Hematopoietic multipotent progenitor cell treated with erythropoietin and hydrocortisone succinate and interleukin-3 and kit ligand, for 4 days (in vitro differentiated cells): ENCODE measurements at places on chromosomes 12 and 14.

- DNase-seq = no peak
These were observed 52.2 kb upstream of the TRHDE start for GRCh38 chr12:72219937-72220336.

GRCh38 chr12:70590549-70591226 is 46.5 kb downstream of the PTPRB start:
- peak; percentile 13 for DNase-seq

- peak; percentile 67 for DNase-seq
These were observed 36.8 kb upstream of the SPTSSA start for GRCh38 chr14:34498684-34499412.

- no peak for DNase-seq
These were observed 13.7 kb downstream of the FGD6 start for GRCh38 chr12:95203487-95204030.

- no peak for DNase-seq
These were observed 121.8 kb downstream of the TBC1D30 start for GRCh38 chr12:64946132-64946829.

GRCh38 chr12:124188561-124189405 is 106.1 kb upstream of the RFLNA start:
- DNase-seq = no peak

DNA sequence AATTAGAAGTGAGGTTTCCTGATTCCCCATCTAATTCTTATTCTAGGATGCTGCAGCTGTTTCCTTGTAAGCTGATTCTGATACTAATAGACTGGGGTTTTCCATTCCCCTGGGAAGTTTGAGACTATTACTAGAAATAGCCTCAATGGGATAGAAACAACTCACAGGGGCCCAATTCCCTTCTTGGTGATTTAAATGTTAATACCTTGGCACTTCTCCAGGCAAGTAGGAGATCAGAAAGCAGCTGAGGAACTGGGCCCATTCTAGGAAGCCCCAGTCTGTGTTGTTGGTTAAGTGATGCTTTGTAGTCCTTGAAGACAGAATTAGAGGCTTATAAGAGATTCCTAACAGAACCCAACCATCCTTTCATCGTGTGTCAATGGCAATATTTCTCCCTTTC is 407.0 kb upstream of the SEL1L start:
- DNase-seq = no peak

DNA sequence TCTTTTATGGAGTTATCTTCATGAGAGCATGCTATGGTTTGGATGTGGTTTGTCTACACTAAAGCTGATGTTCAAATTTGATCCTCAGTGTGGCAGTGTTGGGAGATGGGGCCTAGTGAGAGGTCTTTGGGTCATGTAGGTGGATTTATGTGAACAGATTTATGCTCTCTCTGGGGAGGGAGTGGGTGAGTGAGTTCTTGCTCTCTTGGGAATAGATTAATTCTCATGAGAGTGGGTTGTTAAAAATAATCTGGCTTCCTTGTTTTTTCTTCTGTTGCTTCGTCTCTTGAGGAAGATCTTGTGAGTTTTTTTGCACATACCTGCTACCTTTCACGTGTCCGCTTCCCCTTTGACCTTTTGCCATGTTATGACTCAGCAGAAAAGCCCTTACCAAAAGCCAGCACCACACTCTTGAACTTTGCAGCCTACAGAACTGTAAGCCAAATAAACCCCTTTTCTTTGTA is 20.5 kb downstream of the DERA start:
- peak; percentile 29 for DNase-seq

- DNase-seq = no peak
These were observed 160.8 kb downstream of the GXYLT1 start for GRCh38 chr12:41983856-41984255.

DNA sequence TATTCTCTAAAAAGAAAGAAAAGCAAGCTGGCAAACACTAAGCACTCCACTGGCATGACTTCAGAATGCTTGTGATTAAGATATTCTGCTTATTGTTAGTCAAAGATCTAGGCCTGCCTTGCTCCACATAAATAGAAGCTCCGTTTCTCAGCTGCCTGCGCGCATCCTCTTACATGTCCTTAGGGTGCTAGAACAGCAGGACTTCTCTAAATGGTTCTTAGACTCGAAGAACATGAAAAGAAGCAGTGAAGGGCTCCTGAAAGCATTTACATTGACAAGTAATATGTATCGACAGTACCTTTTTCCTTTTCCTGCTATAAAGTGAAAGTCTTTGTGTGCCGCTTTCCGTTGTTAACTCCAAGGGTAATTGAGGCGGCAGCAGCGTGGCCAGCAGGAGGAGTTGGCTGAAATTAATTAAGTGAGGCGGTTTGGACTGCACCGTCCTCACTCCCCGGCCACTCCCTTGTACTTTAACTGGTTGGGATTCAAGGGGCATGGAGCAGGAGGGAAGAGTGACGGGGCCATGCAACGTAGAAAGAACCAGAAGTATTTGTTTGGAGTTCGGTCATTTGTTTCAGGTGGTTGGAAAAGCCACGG is 34.2 kb upstream of the OTX2 start:
- peak; percentile 0 for DNase-seq

GRCh38 chr12:60059180-60059579 is 463.4 kb downstream of the SLC16A7 start:
- no peak for DNase-seq

DNA sequence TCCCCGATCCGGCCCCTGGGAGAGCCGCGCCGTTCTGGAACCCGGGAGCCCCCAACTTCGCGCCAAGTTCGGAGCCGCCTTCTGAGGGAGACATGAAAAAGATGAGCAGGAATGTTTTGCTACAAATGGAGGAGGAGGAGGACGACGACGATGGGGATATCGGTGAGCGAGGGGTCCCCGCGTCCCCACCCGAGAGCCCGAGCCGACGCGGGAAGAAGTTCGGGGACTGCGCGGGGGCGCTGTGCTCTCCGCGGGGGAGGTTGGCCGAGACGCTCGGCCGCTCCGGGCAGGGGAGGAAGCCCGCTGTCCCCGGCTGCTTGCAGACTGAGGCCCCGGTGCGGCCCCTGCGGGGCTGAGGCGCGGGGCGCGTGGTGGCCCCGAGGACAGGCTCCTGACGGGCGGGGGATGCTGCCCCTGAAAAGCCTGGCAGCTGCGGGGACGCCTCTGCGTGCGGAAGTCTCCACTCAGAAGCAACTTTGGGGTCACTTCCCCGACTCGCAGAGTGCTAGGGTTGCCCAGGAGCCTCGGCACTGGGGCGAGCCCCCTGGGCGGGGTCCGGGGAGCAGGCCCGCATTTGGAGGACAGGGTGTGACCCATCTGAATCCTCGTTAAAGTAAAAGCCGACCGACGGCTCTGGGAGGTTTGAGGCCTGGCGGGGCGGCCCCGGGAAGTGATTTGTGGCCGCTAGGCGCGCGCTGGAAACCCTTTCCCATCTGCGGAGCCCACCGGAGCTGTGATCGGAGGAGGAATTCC is 511 bp downstream of the ANO6 start:
- peak; percentile 72 for DNase-seq

- DNase-seq = no peak
These were observed 31.6 kb downstream of the MOAP1 start for GRCh38 chr14:93153121-93153520.

GRCh38 chr14:89955022-89955744 is 544 bp upstream of the TDP1 start:
- DNase-seq = no peak

DNA sequence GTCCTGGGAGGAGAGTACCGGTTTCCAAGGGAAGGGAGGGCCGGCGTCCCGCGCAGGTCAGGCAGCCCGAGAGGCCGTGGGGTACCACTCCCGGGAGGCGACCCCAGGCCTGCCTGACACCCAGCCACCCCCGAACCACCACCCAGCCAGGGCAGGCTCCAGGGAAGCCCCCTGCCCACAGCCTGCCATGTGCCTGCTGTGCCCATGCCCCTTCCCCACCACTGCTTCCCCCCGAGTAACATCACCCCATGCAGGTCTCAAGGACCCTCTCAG is 2.3 kb downstream of the NUDT14 start:
- no peak for DNase-seq

DNA sequence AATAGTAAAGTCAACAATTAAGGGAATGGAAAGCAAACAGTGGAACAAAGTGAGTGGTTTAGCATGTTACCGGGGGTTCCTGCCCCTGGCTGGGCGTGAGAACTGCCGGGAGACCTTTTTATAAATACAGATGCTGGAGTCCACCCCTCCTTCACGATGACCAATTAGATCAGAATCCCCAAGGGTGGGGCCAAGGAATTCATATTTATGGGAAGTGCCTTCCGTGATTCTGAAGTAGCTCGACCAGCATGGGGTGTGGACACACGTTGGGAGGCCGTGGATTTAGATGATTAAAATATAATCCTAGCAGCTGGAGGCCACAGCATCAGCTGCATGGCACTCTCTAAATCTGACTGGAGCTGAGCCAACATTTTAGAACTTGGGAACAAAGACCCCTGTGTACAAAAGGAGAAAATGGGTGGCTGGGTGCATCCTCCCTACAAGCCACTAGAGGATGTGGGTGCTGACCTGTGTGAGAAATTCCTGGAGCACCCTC is 87.9 kb downstream of the SRRM4 start:
- no peak for DNase-seq

DNA sequence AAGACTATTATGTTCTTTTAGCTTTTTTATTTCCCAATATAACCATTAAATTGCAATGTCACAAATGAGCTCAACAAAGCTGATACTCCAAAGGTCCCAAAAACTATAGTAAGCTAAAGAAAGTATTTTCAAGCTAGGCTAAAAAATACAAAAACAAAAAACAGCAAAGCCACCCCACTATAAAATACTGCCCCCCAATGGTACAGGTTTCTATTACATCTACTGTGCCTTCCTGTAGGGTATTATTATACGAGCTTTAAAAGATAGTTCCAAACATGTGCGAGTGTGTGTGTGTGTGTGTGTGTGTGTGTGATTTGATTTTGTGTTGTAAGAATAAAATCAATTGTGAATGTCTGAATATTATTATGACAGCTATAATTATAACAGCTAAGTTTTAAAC is 1.1 kb downstream of the IFNG start:
- DNase-seq = peak; percentile 66

GRCh38 chr12:6771091-6771495 is 1.2 kb upstream of the LAG3 start:
- DNase-seq = no peak

- no peak for DNase-seq
These were observed 92.7 kb upstream of the RESF1 start for GRCh38 chr12:31866523-31866922.

DNA sequence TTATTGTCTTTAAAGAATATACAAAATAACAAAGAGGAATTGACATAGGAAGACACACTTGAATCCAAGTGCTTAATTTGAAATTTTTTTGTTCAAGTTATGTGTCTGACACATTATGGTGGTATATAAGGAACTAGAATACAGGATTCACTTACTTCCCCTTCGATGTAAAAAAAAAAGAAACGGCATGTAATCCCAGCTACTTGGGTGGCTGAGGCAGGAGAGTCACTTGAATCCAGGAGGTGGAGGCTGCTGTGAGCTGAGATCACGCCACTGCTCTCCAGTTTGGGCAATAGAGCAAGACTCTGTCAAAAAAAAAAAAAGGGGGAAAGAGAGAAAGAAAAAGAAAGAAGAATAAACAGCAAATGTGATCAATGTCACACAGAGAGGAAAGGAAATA is 8.9 kb downstream of the CLEC12A start:
- no peak for DNase-seq

- no peak for DNase-seq
These were observed 3.7 kb upstream of the NOS1 start for GRCh38 chr12:117365049-117365616.

DNA sequence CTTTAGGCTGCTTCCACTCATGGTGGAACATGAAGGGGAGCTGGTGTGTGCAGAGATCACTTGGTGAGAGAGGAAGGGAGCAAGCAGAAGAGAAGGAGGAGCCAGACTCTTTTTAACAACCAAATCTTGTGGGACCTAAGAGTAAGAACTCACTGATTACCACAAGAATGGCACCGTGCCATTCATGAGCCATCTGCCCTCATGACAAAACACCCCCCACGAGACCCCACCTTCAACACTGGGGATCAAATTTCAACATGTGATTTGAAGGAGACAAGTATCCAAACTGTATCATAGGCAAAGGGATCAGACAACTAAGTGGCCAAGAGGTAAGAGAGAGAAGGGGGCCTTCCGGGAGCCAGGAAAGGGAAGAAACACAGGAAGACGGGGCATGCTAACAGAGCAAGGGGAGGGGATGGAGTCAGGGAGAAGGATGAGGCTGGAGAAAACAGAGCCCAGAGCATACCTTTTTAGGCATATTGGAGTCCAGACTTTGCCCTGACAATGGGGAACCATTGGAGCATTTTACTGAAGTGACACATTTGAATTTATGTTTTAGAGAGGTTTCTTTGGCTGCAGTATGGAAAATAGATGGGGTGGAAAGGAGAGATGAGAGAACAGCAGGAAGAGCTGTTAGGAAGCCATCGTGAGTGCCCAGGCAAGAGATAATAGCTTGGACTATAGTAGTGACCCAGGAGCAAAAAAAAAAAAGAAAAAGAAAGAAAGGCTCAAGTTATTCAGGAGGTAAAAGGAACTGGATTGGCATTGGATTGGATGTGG is 204.4 kb upstream of the NUDT4 start:
- DNase-seq = no peak

DNA sequence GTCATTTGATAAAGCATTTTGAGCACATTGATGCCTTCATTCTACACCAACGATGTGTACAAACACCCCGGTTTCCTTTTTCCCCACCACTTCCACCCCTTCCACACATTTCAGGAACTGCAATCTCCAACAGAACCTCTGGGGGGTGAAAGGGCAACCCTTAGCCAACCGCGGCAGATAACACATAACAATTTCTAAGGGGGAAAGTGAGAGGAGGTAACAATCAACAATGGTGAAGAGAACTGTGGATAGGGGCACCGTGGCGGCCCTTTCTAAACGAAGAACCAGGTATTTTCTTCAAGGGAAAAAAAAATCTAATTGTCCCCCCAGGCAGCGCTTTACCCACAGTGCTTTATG is 1.1 kb downstream of the KITLG start:
- DNase-seq = peak; percentile 64

- DNase-seq = no peak
These were observed 29.0 kb downstream of the PALS1 start for GRCh38 chr14:67270145-67270753.

GRCh38 chr12:85277900-85278597 is 2.0 kb upstream of the ALX1 start:
- no peak for DNase-seq

DNA sequence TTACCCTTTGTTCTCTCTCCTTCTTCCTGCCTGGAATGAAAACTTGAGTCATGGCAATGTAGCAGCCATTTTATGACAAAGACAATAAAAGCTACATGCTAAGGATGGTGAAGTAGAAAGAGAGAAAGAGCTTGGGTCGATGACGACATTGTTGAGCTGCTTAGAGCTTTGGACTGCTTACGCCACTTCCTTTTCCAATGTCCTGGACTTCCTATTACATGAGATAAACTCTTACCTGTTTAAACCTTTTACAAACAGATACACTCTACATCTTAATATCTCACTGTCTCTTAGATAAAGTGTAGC is 70.1 kb downstream of the PEBP1 start:
- DNase-seq = no peak

- no peak for DNase-seq
These were observed 55.9 kb downstream of the C14orf132 start for GRCh38 chr14:96095058-96095457.

- peak; percentile 83 for DNase-seq
These were observed 24.1 kb downstream of the KLRD1 start for GRCh38 chr12:10331642-10332239.
